Stomach (tissue), 19 donors: ENCODE measurements at places on chromosomes 3 and 15. TPM values are rescaled to one million over a fixed set of nuclear protein-coding genes. Genes with fewer than 3 reads are reported as not detected.
A peak's percentile ranks its signal among the peaks of the same experiment; 100 is the strongest.

DNA sequence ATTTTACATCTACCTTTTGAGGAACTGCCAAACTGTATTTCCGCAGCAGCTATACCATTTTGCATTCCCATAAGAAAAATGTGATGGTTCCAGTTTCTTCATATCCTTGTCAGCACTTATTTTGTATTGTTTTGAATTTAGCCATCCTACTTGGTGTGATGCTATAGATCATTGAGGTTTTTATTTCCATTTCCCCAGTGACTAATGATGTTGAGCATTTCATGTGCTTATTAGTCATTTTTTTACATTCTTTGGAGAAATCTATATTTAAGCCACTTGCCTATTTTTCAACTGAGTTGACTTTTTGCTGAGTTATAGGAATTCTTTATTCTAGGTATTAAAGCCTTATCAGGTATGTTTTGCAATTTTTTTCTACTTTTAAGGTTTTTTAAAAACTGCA is 347.6 kb upstream of the RARB start:
- no peaks in the 10 kb centered on the region for H3K27me3 ChIP-seq
- H3K36me3 ChIP-seq = no peaks in the 10 kb centered on the region
- DNase-seq = no peak
- H3K27ac ChIP-seq = no peak overlapping the region
- no peak overlapping the region for H3K4me3 ChIP-seq
- no peaks in the 10 kb centered on the region for H3K4me1 ChIP-seq

CCDC39 gene
- not detected for total RNA-seq

FURIN gene
- 81.1 TPM for total RNA-seq

DNA sequence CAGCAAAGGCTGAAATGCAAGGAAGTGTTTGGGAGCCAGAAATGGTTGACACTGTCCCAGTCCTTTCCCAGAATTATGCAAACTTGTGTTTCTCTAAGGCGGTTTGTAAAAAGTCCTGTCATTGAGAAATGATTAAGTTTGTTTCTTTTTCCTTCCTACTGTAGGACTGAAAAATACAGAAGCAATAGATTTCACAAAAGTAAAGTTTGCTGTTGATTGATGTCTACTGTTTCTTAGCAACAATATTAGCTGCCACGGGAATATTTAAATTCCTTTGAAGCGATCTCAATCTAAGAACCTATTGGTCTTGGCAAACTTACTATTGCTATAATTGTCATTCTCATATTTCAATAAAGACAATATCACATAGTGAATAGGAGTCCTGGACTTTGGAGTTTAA is 100.7 kb upstream of the IL12A start:
- peaks cover 40% of the 10 kb centered on the region for H3K4me1 ChIP-seq
- no peak overlapping the region for H3K4me3 ChIP-seq
- no peak overlapping the region for H3K27ac ChIP-seq
- no peak for DNase-seq
- no peaks in the 10 kb centered on the region for H3K36me3 ChIP-seq

DNA sequence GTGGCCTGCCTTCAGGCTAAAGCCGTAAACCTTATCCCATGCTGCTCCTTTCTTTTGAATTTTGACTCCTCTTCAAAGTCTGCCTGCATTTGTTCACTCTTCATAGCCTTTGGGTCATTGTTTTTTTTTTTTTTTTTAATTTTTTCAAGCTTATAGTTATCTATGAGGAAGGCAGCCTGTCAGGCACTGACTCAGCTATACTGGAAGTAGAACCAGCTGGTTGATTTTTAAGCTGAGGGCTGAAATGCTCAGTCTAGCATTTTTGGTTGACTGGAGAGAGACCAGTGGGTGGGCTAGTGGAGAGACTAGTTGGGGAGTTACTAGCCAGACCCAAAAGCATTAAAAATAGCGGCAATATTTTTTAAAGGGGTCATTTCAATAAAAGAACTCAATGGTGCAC is 44.1 kb downstream of the C3orf20 start:
- H3K36me3 ChIP-seq = no peaks in the 10 kb centered on the region
- H3K4me1 ChIP-seq = no peaks in the 10 kb centered on the region
- no peak for DNase-seq
- no peak overlapping the region for H3K27ac ChIP-seq
- no peak overlapping the region for H3K4me3 ChIP-seq

DNA sequence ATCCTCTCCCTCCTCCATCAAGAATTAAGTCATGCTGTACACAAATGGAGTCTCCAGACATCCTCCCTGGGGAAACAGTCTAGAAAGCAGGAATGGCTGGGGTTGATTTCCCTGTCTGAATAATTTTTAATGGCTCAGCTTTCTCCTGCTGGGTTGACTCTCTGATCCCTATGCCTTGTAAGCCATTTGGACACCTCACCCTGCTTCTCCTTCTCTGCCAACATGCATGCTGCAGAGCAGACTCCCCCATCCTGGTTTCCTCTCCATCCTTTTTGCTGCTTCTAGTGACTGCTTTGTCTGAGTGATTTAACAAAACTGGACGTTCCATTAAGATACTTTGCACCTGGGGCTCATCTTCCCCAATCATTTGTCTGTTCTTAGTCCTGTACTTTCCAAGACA is 22.2 kb downstream of the SV2B start:
- no peaks in the 10 kb centered on the region for H3K4me1 ChIP-seq
- no peak overlapping the region for H3K4me3 ChIP-seq
- no peak overlapping the region for H3K27ac ChIP-seq
- peaks cover 2% of the 10 kb centered on the region for H3K27me3 ChIP-seq
- no peak for DNase-seq
- no peaks in the 10 kb centered on the region for H3K36me3 ChIP-seq

THUMPD3 gene
- total RNA-seq = 16.5 TPM

TUSC2 gene
- not detected for total RNA-seq

GNB4 gene
- 81.3 TPM for total RNA-seq

DNA sequence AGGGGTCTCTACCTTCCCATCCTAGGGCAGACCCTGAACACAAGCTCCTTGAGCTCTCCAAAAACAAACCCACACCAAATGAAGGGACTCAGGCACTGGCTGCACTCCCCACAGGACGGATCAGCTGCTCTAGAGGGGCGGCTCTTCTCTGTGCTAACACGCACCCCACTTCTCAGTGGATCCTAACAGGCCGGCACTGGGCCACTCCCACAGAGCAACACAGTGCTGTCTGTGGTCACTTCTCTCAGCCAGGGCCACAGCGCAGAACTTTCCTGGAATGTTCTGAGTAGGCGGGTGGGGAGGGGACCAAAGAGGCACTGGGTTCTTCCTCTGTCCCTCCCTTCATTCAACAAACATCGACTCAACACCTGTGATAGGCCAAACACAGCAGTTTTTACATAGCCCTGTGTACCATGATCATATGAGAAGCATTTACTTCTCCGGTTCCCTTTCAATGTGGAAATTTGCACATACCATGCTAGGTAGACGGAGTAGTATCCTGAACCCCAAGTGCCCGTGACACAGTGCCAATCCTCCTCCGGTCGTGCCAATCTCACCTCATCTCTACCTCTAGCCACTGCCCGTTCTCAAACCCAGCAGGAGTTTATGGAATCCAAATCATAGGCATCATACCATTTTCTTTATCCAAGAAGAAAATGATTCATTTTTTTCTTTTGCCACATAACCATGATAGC is 98.1 kb downstream of the LRIG1 start:
- H3K27ac ChIP-seq = no peak overlapping the region
- H3K4me3 ChIP-seq = no peak overlapping the region
- no peak for DNase-seq

DNA sequence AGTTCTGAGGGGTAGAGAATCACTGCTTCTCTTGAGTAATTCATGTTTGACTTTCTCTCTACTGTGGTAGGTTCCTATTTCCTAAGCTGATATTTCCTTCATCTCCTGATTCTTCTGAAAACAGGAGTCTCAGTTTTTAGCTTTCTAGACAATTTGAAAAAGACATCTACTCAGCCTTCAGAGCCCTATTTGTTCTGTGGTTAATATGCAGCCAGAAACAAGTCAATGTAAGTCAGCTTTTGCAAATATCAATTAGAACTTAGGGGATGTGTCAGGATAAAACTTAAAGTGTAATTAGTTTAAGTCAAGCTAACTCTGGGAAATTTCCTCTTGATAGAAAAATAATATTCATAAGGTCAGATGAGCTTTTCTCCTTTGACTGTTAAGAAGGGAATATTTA is 21.7 kb upstream of the HACD2 start:
- H3K4me1 ChIP-seq = no peaks in the 10 kb centered on the region
- DNase-seq = no peak
- H3K27ac ChIP-seq = peak overlapping the region; percentile 26
- peaks cover 6% of the 10 kb centered on the region for H3K36me3 ChIP-seq

DNA sequence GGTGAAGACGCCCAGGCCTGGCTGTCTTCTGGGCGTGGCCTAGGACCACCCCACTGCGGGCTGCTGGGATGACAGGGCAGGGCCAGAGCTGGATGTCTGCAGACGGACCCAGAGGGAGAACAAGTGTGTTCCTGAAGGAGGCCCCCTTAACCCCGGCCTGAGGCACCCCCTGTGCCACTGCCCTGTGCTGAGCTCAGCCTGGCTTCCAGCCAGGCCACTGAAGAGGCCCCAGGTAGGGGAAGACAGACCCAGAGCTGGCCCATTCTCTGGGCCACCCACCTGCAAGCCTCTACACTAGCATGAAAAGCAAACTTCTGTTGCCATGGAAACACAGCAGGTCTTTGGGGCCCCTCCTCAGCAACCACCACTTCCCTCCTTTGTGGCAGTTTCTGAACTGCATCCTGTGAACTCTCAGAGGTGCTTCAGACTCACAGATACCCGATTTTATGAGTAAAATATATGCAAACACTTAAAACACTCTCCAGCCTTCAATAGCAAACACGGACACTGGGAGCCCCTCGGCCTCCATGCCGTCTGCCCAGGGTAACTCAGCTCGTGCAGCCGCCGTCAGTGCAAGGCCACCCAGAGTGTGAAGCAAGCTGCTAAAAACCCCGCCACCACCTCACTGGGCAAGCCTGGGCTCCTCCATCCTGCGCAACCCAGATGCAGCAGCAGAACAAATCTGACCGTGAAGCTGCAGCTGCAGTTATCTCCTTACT is 42.5 kb downstream of the CMTM6 start:
- no peaks in the 10 kb centered on the region for H3K36me3 ChIP-seq
- H3K27me3 ChIP-seq = no peaks in the 10 kb centered on the region
- no peak for DNase-seq

DNA sequence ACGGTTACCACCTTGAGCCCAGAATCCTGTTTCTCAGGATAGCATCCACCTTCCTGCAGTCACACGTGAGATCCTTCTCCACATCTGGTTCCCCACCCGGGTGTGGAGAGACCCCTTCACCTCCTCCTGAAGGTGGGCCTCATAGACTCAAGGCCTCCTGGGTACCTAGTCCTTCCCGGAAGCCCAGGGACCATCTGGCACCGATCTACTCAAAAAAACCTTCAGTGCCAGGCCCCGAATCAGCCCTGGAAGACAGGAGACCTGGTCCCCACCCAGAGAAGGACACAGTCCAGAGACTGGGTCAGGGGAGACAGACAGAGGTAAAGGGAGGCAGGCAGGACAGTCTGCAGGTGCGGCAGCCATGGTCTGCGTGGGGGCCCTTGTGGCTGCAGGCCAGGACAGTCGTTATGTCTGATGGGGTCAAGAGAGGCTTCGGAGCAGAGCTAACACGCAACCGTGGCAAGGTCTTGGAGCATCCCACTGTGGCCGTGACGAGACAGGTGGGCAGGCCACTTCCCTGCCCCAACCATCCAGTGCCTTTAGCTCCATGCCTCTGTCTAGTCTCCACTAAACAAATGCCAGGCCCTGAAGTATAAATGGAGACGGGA is 112.2 kb upstream of the ABHD17C start:
- H3K27ac ChIP-seq = no peak overlapping the region
- H3K27me3 ChIP-seq = no peaks in the 10 kb centered on the region
- H3K36me3 ChIP-seq = peaks cover 8% of the 10 kb centered on the region
- peaks cover 8% of the 10 kb centered on the region for H3K4me1 ChIP-seq
- no peak for DNase-seq
- no peak overlapping the region for H3K4me3 ChIP-seq

- H3K4me3 ChIP-seq = no peak overlapping the region
- H3K36me3 ChIP-seq = no peaks in the 10 kb centered on the region
- no peak for DNase-seq
Measured at GRCh38 chr3:123421353-123422174, 27.3 kb downstream of the ADCY5 start.

STRIT1 gene
- not detected for total RNA-seq

DNA sequence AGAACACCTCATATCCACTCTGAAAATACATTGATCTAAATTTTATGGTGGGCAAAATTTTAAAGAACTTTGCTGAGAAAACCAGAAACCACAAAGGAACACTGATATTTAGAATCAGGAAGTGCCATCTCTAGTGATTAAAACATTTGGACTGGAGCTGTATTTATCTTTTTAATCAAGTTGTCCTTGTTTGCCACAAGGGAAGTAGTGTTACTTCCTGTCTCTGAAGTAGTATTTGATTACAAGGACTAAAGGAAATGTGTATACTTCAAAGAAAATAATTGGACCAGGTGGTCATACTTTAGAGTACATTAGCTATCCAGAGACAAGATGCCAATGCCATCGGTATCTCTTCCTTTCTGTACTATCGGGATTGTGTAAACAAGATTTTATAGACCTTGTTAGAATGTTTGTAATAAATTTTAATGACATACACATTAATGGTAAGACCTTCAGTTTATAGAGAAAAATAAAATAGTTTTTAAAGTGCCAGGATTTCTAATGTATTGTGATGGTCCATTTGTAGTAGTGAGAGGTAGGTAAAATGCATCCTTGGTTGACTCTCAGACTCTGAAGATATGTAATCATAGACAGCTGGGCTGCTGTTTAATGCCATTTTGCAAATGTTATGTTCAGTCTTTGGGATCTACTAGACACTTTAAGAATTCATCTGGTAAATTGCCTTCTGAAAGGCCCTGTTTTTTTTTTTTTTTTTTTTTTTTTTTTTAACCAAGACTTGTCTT is 131.9 kb downstream of the B3GALNT1 start:
- H3K27me3 ChIP-seq = no peaks in the 10 kb centered on the region
- peaks cover 5% of the 10 kb centered on the region for H3K4me1 ChIP-seq
- DNase-seq = no peak

GRCh38 chr15:30906366-30906765 is 2.7 kb downstream of the FAN1 start:
- H3K27me3 ChIP-seq = no peaks in the 10 kb centered on the region
- H3K27ac ChIP-seq = no peak overlapping the region
- no peak for DNase-seq
- H3K4me1 ChIP-seq = no peaks in the 10 kb centered on the region

- no peaks in the 10 kb centered on the region for H3K4me1 ChIP-seq
- H3K36me3 ChIP-seq = no peaks in the 10 kb centered on the region
- DNase-seq = no peak
- no peaks in the 10 kb centered on the region for H3K27me3 ChIP-seq
Measured at GRCh38 chr3:124924741-124925140, 9.8 kb downstream of the MUC13 start.

DNA sequence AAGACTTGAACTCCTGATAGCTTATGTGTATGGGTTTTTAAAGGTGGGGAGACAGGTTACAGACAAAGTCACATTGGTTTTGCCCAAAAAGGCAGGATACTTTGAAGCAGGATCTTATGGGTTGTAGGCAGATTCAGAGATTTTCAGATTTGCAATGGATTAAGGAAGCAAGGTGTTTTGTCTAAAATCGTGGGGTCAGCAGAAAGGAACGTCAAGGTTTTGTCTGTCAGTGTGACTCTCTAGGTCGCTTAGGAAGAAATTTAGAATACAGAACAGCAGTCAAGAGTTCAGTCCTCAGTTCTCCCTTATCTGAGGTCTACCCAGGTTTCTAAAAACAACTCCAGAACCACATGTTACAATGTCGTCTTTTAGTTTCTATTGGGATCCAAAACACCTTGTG is 361.0 kb downstream of the SQOR start:
- no peak overlapping the region for H3K27ac ChIP-seq
- no peaks in the 10 kb centered on the region for H3K36me3 ChIP-seq
- no peaks in the 10 kb centered on the region for H3K27me3 ChIP-seq
- no peak overlapping the region for H3K4me3 ChIP-seq
- no peak for DNase-seq

ADAM10 gene
- 21.0 TPM for total RNA-seq
